ENCODE measurements at places on chromosomes 3 and 15.

- DNase-seq: no peak
These were observed 97.3 kb upstream of the THRB start for GRCh38 chr3:24591661-24592555.

DNA sequence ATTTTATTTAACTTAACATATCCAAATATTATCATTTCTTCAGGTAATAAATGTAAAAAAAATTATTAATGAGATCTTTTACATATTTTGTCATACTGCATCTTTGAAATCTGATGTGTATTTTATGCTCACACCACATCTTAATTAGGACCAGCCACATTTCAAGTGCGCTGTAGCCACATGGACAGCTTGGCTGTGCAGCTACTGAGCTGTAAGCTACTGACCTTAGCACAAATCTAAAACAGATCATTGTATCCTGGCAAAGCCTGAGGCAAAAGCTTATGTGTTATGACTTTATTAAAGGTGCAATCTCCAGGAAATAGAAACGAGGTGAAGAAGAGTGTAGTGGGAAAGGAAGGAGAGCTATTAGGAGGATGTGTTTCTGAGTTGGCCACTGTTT, 126.7 kb upstream of the UBE2E2 start:
- DNase-seq: no peak

- no peak for DNase-seq
These were observed 62.6 kb downstream of the FSIP1 start for GRCh38 chr15:39720081-39720480.

DNA sequence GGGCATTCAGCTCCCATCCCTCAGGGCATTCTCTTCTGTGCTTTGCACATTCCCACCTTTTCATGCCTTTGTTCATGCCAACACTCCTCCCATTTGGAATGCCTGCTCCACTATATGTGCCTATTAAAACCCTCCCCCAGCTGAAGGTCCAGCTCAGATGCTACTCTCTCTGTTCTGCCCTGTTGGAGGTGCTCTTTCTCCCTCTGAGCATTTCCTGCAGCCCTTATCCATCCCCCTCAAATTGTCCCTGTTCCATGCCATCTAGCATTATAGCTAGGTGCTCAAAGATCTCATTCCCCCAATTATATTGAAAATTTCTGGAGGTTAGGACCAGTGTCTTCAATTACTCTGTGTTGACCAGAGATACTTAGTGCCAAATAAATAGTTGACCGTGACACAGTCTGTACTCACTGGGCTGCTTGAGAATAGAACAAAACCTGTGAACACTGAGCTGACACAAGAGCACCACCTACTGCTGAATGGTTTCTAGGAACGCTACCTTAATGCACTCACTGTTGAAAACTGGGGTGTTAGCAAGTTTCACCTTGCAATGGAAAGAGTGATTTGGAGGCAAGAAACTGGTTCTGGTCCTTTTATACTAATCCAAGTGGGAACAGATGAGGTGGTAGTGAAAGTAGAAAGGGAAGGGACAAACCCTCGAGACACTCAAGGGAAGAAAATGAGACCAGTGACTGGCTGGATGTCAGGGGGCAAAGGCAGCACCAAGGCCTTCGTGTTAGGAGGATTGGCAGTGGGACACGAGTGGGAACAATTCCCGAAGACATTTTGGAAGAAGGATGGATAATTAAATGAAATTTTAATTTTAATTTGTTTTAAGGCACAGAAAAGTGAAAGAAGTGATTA, 289.8 kb upstream of the ROPN1 start:
- no peak for DNase-seq

DNA sequence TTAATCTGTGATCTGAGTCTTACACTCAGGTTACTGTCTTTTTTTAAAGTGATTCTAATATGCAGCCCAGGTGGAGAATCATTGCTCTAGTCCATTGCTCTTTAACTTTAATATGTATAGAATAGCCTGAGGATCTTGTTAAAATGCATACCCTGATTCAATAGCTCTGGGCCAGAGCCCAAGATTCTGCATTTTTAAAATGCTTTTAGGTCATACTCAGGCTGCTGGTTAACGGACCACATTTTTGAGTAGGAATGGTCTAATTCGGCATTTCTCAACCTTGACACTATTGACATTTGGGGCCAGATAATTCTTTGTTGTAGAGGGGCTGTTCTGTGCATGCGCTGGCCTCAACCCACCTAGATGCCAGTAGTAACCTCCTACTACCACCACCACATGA, 20.9 kb upstream of the FSTL1 start:
- DNase-seq: no peak

GRCh38 chr3:61768284-61769037, 207.1 kb downstream of the PTPRG start:
- no peak for DNase-seq

DNA sequence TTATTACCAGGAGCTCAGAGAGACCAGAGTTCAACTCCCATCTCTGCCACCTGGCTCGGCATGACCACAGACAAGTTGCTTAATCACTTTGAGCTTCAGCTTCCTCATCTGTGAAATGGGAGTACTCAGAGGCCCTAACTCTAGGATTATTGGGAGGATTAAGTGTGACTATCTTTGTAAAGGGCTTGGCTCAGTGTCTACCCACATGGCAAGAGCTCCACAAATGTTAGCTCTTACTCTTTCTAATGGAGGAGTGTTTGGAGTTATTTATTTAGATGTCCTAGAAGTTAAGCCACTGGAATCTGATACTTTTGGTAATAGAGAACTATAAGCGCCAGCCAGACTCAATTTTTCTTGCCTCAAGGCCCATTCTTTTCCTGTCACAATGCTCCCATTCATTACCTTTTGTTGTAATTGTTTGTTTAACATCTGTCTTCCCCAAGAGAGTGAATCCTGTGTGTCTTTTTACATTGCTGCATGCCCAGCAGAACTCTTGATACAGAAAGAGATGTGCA, 12.3 kb upstream of the LMCD1 start:
- DNase-seq: no peak

GRCh38 chr15:90300988-90301706, 35.7 kb downstream of the NGRN start:
- DNase-seq: peak; percentile 60

GRCh38 chr3:193978030-193978429, 157.9 kb upstream of the HES1 start:
- DNase-seq: no peak

- DNase-seq: no peak
These were observed 74.6 kb downstream of the ITGB5 start for GRCh38 chr3:124812291-124813265.

DNA sequence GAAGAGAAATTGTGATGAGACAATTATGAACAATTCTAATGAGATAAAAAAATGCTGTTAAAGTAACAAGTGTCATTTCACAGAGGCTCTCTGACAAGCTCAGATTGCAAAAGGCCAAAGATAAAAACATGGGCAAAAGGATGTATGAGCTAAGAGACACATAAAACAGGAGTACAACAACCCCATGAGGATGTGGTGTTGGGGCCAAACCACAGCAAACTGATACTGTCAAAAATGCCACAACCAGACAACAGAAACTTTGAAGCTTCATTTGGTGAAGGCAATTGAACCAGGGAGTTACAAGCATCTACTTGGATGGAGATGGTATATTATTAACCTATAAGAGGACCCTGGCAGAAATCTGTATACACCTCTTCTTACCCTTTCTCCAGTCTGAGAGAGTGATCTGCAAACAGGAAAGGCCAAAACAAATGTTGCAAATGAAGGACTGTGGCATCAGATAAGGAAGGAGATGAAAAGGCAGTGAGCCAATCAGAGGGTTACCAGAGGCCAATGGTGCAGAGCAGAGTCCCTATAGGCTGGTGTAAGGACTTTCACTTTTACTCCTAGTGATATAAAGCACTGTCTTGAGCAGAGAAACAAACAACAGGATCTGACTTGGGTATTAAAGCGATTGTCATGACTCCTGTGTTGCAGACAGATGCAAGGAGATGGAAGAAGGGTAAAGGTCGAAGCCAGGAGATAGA, 659.0 kb downstream of the NTRK3 start:
- DNase-seq: no peak

- DNase-seq: no peak
These were observed 991.2 kb downstream of the TUSC7 start for GRCh38 chr3:117700573-117701360.
